ENCODE measurements at places on chromosomes 3 and 15.

GRCh38 chr3:179432451-179432850, 18.8 kb downstream of the GNB4 start:
- no peak for DNase-seq

DNA sequence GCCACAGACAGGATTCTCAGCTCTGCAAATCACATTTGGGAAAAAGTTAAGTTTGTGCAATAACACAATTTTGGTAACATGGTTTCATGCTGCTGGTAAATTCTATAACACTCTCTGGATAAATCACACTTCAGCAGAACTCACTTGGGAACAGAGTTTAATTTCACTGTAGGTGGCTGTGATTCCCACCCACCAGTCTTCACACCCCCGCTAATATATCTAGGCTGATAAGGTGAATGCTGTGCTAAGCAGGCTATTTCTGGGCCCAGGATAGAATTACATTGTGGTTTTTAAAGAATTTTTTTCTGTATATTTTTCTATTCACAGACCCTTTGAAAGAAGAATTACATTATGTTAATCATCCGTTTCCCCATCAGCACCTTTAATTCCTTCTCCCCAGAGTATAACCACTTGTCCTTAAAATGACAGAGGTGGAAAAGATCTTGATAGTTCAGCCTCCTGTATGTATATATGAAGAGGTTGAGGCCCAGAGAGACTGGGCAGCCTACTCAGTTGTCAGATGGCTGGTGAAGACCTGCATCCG, 22.9 kb downstream of the MAP2K1 start:
- DNase-seq, result no peak

DNA sequence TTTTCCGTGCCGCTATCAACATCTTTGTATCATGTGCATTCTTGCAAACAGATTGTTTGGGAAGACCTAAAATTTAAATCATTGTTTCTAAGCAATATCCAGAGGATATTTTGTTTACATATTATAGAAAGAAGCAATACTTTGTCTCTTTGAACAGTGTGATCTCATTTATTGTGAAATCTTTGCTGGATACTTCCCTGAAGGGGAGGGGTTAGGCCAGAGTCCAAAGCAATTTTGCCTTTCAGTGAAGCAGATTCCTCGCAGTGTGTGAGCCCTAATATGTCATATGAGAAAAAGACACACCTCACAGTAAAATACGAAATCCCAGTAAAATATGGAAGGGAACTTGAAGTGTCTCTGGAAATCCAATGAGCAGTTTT, 158.7 kb upstream of the SLCO3A1 start:
- no peak for DNase-seq

GRCh38 chr3:5205165-5205941, 17.8 kb downstream of the EDEM1 start:
- no peak for DNase-seq

DNA sequence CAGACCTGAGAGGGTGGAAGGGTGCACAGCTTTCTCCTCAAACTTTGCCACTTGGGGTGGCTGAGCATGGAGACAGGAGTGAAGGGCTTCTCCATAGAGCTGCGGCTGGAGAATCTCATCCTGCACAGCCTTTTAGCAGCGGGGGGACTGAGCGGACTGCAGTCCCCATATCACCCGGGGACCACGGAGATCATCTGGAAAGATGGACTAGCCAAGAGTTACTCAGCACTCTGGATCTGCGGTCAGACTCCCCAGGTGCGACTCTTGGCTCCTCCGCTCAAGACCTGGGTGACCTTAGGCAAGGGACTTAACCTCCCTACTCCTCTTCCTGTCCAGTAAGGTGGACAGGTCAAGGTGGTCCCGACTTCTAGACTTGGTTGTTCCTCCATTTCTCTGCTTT, 125.8 kb upstream of the MEF2A start:
- DNase-seq, result no peak

GRCh38 chr15:88696254-88696653, 57.4 kb downstream of the ISG20 start:
- no peak for DNase-seq

DNA sequence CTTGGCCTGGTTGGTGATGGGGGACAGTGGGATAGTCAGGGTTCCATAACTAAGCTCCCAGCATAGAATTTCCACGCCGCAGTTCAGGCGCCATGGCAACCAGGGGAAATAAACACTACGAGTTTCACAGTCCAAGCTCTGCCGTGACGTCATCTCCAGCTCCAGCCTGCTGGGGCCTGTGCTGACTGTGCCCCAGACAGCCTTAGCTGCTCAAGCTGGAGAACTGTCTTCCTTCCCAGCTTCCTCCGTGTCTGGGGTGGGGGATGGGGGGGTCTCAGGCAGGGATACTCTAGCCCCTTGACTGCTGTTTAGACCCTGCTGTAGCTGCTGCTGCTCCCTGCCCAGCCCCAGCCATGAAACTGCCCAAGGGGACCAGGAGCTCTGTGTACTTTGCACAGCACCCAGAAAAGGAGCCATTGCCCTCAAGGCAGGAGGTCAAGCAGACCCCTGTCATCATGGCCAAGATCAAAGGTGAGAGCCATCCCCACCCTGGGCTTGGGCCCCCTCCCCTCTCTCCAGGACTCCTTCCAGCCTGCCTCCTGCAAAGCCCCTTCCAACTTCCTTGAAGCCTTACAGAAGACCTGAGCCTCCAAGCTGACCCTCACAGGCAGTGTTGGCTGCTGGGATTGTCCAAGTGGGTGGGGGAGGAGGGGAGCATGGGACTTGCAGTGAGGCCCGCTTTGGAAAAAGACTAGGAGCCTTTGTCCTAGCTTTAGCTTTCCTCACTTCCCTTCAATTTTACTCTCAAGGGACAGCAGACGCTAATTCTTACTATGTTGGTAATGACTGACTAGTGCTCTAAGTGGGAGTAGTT, 11.4 kb upstream of the CSPG4 start:
- peak; percentile 84 for DNase-seq

DNA sequence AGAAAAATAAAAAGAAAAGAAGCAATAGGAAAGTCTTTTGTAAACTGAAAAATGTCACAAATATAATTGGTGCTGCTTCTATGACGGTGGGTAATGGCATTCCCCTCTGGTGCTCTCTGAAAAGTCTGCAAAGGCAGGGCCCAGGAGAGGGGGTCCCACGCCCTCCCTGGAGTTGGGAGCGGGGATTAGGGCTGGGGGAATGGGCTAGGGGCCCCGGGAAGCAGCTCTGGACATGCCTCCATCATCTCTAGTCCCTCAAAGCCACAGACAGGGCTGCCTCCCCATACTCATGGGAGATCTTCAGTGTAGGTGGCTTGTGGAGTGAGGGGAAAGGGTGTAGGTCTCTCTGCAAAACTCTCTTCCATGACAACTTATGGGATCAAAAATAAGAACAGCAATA, 7.8 kb upstream of the RHCG start:
- no peak for DNase-seq

DNA sequence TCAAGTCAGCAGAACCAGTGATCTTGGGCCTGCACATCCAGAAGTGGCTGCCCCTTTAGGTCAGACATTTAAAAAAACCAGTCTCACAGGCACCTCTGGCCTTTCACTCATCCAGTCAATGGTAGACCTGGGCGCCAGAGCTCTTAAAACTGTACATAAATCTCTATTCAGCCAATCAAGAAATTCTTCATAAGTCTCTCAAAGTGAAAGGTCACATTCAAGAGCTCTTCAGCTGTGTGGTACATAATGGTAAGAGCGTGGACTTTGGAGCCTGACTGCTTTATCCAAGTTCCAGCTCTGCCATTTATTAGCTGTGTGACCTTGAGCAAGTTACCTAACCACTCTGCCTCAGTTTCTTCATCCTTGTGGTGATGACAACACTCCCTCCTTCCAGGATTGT, 22.3 kb upstream of the MORF4L1 start:
- no peak for DNase-seq

- DNase-seq, result peak; percentile 78
These were observed 172.6 kb upstream of the UMPS start for GRCh38 chr3:124557433-124558232.

GRCh38 chr3:128456776-128457715, 9.6 kb downstream of the DNAJB8 start:
- no peak for DNase-seq

DNA sequence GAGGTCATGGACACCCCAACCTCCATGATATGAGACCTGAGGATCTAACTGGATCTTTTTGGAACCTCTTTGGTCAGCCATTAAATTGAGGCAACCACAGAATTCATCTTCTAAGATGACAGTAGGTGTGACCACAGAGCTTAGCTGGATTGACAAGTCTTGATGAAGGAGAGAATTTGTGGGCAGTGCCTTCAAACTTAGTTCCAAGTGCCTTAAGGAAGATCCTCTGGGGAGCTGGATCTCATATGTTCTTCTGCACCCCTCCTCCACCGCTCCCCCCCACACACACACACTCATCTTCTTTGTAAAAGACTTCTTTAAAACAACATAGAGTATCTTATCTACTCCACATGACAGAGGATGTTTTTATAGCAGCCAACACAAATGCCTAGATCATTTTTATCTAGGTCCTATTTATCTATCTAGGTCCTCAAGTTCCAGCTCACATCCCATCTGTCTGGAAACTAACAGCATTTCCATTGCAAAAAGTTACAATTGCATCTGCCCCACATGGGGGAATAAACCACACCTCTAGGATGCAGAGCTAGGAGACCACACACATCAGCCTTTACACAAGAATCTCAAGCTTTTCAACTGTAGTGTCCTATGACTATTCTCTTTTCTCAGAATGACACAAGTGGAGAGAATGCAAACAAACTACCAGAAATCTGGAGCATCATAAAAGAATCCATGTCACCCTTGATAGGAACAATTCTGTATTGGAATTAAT, 37.4 kb downstream of the WWTR1 start:
- DNase-seq, result no peak

DNA sequence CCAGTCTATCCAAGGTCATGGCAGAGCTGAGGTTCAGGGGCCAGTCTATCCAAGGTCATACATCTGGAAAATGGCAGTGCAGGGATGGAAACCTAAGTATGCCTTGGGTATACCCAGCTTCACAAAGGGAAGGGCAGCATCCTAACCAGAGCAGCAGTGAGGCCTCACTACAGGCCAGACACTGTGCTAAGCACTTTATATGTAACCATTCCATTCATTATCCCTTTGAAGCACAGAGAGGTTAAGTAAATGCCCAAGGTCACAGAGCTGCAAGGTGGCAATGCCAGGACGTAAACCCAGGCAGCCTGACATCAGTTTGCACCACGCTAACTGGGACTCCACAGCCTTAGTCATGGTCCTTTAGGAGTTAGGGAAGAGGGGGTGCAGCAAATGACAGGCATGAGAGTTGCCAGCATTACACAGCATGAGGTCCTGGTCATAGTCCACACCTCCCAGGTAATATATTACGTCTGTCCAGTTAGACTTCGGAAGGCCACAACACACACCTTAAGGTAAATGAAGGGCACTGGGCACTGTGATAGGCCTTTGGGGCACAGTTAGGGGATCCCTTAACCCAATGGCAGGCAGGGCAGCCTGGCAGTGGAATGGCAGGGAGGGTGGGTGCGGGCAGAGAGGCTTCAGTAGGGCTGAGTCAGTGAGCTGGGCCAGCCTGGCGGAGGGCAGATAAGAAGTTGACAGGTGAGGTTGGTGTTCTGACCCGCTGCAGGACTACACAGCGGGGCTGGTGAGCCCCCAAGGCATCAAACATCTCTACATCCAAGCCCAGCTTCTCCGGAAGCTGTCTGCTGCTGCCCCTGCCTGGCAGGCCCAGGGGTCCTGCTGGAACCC, 21.1 kb upstream of the CORO2B start:
- no peak for DNase-seq

GRCh38 chr3:64344721-64345207, 119.5 kb upstream of the PRICKLE2 start:
- DNase-seq, result no peak

- peak; percentile 86 for DNase-seq
These were observed 141.1 kb downstream of the PGPEP1L start for GRCh38 chr15:98866511-98866910.

- DNase-seq, result no peak
These were observed 119.1 kb downstream of the OPA1 start for GRCh38 chr3:193711964-193712598.

GRCh38 chr3:24401090-24401810, 93.4 kb downstream of the THRB start:
- DNase-seq, result no peak

All from endothelial cell of umbilical vein (primary cell).